ENCODE measurements at places on chromosomes 11 and 22.

DNA sequence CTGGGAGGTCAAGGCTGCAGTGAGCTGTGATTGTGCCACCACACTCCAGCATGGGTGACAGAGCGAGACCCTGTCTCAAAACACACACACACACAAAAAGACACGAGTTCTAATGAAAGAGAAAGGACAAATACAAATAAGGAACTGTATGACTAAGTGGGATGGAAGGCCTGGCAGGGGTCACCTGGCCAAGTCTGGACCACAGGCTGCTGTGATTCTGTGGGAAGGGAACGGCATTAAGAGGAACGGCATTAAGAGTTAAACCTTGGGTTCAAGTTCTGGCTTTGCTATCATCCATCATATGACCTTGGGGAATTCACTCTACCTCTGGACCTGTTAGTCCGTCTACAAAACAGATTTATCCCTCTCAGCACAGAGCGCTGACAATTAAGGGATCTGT is 47.7 kb downstream of the LRFN4 start:
- no peak for DNase-seq

GRCh38 chr11:19027829-19028595 is 32.5 kb downstream of the MRGPRX2 start:
- no peak for DNase-seq

- DNase-seq: no peak
Observed at GRCh38 chr11:113373306-113373705, 14.3 kb upstream of the ANKK1 start.

DNA sequence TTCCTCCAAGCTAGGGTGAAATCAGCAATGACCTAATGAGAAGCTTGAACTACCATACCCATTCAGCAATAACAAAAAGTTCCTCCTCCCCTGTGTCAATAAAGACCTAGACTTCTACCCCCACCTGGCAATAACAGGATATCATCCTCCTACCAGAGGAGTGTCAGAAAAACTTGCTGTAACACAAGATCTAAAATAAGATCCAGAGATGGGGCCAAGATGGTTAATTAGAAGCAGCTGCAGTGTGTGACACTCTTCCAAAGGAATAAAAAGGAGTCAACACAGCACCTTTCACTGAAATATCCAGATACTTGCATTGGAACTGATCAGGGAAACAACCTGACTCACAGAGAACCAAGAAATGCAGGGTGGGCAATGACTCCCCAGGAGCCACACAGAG is 84.4 kb upstream of the ARHGAP42 start:
- no peak for DNase-seq
